HFFc6 (cell line): ENCODE measurements at places on chromosomes 5 and 9. TPM values are rescaled to one million over a fixed set of nuclear protein-coding genes. Genes with fewer than 3 reads are reported as not detected.

GRCh38 chr9:127541865-127542264, 70.2 kb upstream of the STXBP1 start:
- no peak for DNase-seq

- no peak for DNase-seq
Measured at GRCh38 chr5:150075806-150076205, 10.5 kb downstream of the CSF1R start.

DNA sequence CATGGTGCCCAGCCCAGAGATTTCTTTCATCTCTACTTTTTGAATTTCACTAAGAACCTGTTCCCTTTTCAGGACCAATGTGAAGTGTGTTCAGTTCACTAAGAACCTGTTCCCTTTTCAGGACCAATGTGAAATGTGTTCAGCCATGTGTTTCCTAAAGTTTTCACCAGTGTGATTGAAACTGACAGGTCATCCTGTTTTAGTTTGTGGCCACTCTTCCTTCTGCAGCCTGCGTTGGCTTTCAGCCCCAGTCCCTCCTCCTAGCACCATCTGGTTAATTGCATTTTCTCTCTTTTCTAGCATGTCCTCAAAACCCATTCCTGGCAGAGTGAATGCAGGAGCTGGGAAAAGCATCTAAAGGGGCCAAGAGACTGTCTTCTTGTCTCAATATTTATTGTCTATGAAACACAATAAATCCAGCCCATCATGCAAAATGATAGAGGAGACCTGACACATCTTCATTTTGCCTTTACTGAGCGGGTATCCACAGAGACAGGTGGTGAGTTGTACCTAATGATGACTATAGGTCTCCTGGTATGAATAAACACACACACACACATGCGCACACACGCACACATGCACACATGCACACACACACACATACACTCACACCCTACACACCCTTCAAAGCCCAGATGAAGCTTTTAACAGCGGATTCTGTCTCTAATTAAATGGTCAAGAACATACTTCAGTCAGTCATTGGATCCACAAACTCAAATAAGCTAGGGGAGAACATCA, 6.1 kb upstream of the PANK3 start:
- no peak for DNase-seq

Gene PTPN3
- total RNA-seq, result not detected in 3 replicates

DNA sequence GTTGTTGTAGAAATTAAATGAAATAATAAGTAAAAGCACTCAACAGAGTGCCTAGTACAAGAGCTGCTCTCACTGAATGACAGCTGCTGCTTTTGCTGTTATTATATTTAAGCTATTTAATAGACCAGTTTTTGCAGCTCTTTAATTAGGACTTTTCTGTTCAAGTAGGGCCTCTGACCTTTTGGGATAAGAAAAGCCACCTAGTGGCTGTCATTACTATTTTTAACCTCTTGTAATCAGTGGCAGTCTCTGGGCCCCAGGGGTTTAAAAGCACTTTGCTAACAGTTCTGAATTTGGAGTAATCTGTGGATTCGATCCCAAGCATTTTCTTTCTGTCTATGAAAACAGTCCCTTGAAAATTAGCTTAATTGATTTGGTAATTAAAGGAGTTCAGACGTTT, 121.1 kb downstream of the NUDT12 start:
- no peak for DNase-seq

Gene TAF11L11
- total RNA-seq, result not detected in 3 replicates

- no peak for DNase-seq
Measured at GRCh38 chr9:125998837-125999503, 251.8 kb downstream of the PBX3 start.

DNA sequence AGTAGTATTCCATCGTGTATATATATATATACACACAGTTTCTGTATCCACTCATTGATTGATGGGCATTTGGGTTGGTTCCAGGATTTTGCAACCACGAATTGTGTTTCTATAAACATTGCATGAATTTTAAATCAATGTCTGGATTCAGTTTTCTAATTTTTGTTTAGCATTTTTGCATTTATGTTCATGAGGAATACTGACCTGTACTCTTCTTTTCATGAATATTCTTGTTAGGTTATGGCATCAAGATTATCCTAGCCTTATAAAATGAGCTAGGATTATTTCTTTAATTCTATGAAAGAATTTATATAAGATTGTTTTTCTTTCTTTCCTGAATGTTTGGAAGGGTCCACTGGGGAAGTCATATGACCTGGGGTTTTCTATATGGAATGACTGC, 35.3 kb upstream of the TMEM215 start:
- no peak for DNase-seq

DNA sequence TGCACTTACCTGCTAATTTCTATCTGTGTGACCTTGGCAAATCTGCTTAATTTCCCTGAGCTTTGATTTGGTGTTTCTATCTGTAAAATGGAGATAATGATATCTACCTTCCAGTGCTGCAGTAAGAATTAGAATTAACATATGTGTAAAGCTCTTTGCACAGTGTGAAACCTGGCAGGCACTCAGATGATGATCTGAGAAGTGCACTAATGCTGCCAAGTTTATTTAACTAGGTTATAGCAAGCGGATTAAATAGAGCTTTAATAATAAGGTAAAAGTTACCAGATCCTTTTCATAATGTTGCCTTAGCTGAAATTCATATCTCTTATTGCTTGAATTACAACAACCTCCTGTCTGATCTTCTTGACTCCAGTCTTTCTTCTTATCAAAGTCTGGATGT, 315.3 kb upstream of the CD180 start:
- DNase-seq, result no peak

DNA sequence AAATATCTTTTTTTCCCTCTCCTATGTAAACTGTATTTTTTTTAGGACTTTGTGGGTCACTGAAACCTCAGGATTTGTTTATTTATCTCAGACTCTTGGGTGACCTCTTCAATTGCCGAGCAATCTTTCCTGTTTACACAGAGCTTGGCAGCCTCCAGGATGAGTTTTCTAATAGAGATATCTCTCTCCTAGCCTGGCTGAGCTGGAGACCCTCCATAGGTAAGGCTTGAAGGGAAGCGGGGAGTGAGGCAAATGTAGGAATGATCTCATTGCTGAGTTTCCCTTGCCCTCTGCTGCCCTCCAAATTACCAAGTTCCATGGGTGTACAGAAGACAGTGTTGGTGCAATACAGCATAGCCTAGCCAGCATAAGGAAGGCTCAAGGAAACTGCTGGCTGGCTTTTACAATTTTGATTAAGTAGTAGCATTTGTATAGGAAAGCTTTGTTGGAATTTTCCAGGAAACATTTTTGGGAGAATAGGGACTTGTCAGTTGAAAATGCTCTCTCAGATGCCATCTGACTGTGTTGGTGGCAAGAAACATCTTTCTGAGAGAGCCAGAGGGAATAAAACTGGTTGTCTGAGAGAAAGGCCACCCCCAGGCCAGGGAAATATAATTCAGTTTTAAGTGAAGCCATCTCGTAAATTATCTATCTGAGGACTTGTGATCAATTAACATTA, 116.0 kb downstream of the NMUR2 start:
- DNase-seq, result no peak

GRCh38 chr9:136729144-136729543, 13.6 kb downstream of the LCN10 start:
- DNase-seq, result no peak

Gene CCDC152
- 0.47 to 6.6 TPM (median 0.69 TPM) in 3 replicates for total RNA-seq

Gene SPINK13
- total RNA-seq, result not detected in 3 replicates

DNA sequence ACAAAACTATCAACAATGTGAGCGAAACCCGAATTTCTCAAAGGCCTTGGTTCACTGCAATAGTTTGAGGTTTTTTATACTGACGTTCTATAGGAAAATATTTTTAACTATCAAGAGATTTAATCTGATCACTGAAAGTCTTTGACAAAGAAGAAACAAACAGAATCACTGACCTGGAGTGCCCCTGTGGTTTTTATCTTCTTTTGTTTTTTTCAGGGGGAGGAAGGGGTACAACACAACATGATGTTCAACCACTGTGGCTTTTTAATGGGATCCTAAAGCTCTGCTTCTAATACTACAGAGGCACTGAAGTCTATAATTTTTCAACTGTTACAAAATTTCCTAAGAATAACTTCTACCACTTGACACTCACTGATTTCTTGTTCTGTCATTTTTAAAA, 185.9 kb downstream of the AP3B1 start:
- DNase-seq, result no peak

- no peak for DNase-seq
Measured at GRCh38 chr9:123400926-123401503, 45.0 kb downstream of the CRB2 start.

DNA sequence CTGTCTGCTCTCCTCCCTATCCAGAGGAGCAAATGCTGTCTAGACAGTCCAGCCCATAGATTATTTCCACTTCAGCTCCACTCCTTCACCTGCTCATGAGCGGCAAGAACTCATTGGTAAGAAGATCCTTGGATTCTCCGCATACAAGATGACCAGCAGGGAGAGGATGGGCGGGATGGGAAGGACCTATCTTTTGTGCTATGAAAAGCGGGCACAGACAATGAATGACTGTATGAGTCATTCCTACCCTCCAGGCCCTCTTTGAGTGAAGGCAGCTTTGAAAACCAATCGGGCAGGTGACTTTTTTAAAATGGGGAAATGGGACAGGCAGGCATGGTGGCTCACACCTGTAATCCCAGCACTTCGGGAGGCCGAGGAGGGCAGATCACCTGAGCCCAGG, 49.4 kb downstream of the SMIM23 start:
- no peak for DNase-seq

DNA sequence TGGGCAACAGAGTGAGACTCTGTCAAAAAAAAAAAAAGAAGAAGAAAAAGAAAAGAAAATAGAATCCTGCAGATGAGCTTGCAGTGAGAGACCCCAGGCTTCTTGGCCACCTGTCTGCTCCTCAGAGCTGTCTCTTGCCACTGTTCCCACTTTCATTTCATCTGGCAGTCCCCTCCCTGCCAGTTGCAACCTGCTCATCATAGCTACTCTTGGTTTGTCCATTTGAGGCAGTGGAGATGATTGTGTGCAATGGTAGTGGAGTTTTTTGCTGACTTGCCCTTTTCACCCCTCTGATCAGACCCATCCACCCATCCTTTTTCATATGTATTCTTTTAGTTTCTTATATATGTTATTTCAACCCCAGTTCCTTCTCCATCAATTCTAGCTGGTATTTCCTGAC, 28.7 kb downstream of the ANKRD33B start:
- no peak for DNase-seq

Gene SH3RF2
- total RNA-seq, result 0.53 to 1.7 TPM (median 1.7 TPM) in 3 replicates

Gene PCDHGB6
- total RNA-seq, result 1.1 to 1.7 TPM (median 1.2 TPM) in 3 replicates

Gene EDIL3
- total RNA-seq, result 2.3 to 45.0 TPM (median 5.6 TPM) in 3 replicates

GRCh38 chr9:370086-370485, 155.4 kb downstream of the DOCK8 start:
- DNase-seq, result no peak

GRCh38 chr5:35436400-35437057, 181.1 kb upstream of the SPEF2 start:
- peak; percentile 49 for DNase-seq

Gene NOXA1
- 0.20 and 0.78 TPM in 2 replicates for total RNA-seq

Gene SH3TC2
- 10.7 to 11.3 TPM (median 11.3 TPM) in 3 replicates for total RNA-seq

DNA sequence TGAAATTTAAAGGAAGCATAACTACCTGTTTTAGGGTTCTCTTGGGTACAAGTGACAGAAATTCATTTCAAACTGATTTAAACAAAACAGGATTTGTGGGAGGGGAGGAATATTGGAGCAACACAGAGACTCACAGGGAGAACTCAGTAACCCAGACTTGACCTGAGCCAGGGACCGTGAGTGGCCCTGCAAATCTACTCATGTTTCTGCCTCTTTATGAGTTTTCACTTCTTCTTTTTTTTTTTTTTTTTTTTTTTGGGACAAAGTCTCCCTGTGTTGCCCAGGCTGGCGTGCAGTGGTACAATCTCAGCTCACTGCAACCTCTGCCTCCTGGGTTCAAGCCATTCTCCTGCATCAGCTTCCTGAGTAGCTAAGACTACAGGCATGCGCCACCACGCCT, 405.6 kb upstream of the ZNF608 start:
- no peak for DNase-seq

Gene SLCO6A1
- total RNA-seq, result not detected in 3 replicates

Gene RANBP17
- 3.9 to 9.3 TPM (median 5.0 TPM) in 3 replicates for total RNA-seq

Gene MYOZ3
- 0.14 to 0.27 TPM in 2 of 3 replicates, not detected in the other for total RNA-seq

Gene CDKN2B
- total RNA-seq, result 8.9 to 12.1 TPM (median 9.2 TPM) in 3 replicates

- DNase-seq, result no peak
Measured at GRCh38 chr9:108972626-108973209, 38.5 kb downstream of the ABITRAM start.

Gene BHMT2
- 0.24 to 1.2 TPM in 2 of 3 replicates, not detected in the other for total RNA-seq

Gene SLC46A2
- not detected in 3 replicates for total RNA-seq

GRCh38 chr5:89968958-89969381, 440.6 kb downstream of the CETN3 start:
- DNase-seq, result no peak

GRCh38 chr9:127485995-127486394, 34.7 kb downstream of the LRSAM1 start:
- no peak for DNase-seq

DNA sequence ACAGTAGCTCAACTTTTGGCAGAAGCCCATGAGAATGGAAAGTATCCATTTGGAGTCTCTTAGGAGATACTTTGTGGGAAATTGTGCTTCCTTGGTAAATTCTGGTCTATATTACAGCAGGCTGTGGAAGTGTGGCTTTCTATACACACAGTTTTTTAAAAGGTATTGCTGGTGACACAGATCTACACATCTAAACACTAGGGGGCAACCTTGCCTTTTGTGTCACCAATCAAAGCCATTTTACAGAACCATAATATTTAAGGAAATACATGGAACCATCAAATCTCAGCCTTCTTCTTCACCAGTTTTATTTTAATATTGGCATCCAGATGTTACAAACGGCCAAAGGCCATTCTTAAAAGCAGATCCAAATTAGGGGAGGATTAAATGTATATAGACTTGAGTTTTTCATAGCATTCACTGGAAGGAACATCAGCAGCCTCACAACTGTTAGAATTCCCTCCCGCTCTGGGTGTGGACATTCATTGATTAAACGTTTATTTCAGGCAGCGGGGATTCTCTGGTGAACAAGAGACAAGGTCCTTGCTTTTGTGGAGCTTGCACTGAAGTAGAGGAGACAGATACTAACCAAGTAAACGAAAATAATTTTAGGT, 132.4 kb upstream of the EPB41L4A start:
- DNase-seq, result peak; percentile 65

DNA sequence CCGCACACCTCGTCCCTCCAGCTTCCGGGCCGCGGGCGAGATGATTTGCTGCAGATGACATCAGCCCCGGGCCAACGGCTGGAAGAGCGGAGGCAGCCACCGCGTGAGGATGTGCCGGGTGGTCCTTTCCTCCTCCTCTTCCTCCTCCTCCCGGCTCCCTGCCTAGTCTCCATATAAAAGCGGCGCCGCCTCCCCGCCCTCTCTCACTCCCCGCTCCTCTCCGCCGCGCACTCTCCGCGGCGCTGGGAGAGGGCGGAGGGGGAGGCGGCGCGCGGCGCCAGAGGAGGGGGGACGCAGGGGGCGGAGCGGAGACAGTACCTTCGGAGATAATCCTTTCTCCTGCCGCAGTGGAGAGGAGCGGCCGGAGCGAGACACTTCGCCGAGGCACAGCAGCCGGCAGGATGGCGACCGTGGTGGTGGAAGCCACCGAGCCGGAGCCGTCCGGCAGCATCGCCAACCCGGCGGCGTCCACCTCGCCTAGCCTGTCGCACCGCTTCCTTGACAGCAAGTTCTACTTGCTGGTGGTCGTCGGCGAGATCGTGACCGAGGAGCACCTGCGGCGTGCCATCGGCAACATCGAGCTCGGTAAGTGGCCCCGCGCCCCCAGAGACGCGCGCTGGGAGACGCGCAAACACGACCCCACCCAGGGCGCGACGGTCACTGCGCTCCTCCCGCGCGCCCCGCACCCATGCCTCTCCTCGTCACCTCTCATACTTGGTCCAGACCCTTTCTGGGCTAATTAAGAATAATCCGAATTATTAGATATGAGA, at the start of gene MAP1B:
Gene MAP1B (plus strand): TSS at position 345 of the 770 bp plus-strand sequence. CDS start 57 bp downstream, at position 402.
- DNase-seq, result peak; percentile 46

GRCh38 chr9:113913426-113914195, 37.5 kb downstream of the ZNF618 start:
- DNase-seq, result no peak
